Globus pallidus (tissue), 1 donor: ENCODE measurements at places on chromosomes 5 and 9.

DNA sequence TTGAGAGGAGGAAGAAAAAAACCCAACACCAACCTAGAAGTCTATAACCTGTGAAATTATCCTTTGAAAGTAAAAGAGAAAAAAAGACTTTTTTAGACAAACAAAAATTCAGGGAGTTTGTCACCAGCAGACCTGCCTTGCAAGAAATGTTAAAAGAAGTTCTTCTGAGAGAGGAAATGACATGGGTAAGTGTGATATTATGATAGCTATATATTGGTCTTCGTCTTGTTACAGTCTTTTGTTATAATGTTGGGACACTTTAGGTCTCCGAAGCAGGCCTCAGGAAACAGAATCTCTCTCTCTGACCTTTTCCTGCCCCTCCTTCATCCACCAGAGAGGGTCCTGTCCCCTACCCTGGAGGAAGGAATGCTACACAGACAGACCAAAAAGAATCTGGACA, 16.6 kb upstream of the MLANA start:
- DNase-seq = no peak

DNA sequence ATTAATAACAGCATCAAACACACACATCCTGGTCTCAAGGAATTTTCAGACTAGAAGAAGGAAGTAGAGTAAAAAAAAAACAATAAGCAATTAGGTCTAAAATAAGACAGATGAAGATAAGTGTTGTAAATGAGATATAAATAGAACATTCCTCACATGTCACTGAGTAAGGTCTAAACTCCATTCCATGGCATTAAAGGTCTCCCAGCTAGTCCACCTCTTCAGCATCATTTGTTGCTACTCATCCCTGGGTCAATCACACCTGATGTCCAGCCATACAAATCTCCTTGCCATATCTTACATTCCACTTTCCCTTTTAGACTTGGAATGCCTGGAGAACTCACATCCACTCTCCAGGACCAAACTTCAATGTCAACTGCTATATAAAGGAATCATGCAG, 214.1 kb upstream of the KLF4 start:
- DNase-seq = no peak

DNA sequence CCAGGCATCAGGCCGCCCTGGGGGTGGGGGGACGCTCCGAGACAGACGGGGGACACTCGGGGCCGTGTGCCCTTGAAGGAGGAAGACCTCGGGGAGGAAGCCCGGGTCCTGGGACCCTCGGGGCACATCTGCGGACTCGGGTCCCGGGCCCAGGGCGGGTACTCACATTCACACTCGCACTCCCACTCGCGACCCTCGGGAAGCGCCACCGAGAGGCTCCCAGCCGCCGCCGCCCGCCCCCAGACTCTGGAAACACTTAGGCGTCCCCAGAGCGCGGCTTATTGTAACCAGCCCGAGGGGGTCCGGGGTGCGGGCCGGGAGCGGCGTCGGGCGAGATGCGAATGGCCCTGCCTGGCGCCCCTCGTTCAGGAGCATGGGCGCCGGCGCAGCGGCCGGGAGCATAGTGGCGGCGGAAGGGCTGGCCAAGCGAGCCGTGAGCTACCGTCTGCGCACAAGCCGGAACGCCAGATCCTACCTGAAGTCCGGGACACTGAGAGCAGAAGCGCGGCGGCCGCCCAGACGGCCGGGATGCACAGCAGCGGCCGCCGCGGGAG, 559 bp downstream of the ROR2 start:
- DNase-seq = no peak

DNA sequence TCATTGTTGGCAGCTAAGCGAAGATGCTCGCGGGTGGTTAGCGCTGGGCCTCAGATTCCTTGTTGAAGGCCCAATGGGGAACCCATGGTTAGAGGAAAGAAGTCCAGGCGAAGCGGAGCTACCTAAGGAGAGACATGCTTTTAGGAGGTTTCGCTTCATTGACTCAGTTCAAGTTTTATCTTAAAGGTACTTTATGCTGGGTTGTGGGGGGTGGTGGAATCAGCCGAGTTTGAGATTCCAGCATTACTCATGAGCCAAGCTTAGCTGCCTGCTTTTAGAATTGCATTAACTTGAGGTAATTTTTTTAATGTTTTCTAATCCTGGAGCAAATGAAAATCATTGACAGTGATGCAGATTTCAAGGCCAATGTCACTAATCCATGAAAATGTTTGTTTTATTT, 16.1 kb downstream of the MEGF10 start:
- DNase-seq = no peak

GRCh38 chr5:104594850-104595249, 1032.3 kb upstream of the NUDT12 start:
- DNase-seq = no peak

GRCh38 chr5:73446631-73447529, 1.7 kb downstream of the FOXD1 start:
- DNase-seq = no peak

GRCh38 chr5:43410414-43410813, 1.8 kb downstream of the CCL28 start:
- DNase-seq = no peak

DNA sequence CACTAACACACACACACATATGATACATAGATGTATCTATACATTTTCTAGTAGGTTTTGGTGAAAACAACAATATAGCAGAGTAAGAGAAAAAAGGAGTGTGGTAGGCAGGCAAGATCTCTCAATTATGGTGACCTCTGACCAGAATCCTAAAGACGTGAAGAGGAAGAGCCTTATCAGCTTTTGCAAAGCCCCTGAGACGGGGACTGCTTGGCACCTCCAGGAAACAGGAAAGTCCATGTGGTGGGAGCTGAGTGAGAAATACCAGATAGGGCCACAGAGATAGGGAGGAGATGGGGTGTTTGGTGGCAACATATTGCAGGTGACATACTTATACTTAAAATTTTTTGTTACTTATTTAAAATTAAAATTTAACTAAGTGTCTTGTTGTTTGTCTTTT, 39.9 kb upstream of the CTXN3 start:
- no peak for DNase-seq

- no peak for DNase-seq
Observed at GRCh38 chr5:54520940-54521339, 3.4 kb downstream of the SNX18 start.

- DNase-seq = peak; percentile 14
Observed at GRCh38 chr5:157050050-157050449, 8.9 kb downstream of the HAVCR1 start.

- DNase-seq = no peak
Observed at GRCh38 chr5:158154226-158155005, 295.5 kb upstream of the CLINT1 start.

DNA sequence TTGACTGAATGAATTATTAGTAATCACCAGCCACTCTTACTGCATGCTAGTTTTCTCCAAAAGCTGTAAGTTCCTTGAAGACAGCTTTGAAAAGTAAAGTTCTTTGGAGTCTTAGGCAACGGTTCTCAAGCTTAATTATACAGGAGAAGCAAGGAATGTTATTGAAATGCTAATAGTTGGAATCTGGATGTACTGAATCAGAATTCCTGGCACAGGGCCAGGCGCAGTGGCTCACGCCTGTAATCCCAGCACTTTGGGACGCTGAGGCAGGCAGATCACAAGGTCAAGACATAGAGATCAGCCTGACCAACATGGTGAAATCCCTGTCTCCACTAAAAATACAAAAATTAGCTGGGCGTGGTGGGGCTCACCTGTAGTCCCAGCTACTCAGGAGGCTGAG, 33.4 kb downstream of the GRIA1 start:
- no peak for DNase-seq

- no peak for DNase-seq
Observed at GRCh38 chr9:20447291-20447690, 175.0 kb downstream of the MLLT3 start.

GRCh38 chr5:18771097-18771610, 1136.9 kb downstream of the TAF11L14 start:
- no peak for DNase-seq

GRCh38 chr9:93658184-93658925, 82.0 kb downstream of the PHF2 start:
- DNase-seq = no peak

DNA sequence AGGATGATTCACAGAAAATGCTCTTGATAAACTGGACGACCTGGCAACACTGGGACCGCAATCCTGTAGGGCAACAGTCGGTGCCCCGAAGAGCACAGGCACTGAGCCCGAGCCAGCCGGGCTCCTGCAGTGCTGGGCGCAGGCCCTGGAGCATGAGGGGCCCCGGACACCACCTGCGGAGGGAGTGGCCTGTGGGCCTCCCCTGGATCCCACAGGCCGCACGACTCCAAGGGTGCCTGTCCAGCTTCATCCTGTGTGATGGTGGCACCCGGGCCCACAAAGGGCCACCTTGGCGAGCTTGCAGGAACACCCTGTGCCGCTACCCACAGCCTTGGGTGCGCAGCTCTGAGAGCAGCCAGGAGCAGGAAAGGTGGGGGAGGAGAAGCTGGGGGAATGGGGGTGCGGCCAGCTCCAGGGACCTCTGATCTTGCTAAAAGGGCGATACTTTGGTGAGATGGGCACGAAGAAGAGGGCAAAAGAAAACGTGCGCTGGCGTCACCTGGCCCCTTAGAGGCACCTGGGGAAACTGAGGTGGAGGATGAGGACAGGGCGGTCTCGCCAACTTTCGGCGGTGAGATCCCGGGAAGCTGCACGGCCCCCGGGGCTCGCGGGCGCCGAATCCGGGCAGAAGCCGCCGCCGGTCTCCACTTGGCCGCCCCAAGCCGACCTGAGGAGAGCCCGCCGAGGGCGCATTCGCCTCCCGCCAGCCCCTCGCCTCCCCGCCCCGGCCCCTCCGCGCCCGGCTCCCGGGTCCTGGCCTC, 722 bp downstream of the TBC1D9B start:
- peak; percentile 8 for DNase-seq

DNA sequence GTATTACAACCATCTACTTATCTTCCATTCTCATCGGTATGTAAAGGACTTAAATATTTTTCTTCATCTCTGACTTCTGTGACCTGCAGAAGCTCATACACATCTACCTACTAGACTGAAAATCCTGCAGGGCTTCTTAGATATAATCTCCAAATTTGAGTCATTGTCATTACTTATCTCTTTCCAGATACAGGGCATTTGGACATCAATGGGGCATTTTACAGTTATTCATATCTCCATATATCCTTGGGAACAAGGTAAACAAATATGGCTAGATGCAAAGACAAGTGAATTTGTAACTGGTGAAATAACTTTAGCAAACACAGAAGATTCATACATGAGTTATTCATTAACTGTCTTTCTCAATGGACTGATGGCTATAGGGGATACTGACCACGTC, 37.7 kb upstream of the IL7R start:
- no peak for DNase-seq

DNA sequence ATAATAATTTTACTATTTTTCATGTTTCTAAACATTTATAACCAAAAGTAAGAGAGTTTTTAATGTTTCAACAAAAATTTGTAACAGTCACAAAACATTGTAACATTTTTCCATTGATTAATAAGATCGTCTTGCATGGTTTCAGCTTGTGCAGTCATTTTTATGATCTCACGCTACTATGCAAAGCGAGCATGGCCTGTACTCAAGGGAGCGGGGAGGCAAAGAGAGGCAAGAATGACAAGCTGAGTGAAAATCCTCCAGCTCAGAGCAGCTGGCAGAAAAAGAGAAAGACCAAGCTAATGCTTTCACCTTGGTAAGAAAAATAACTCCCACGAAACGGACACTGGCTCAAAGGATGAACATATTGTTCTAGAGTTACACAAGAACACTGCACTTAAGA, 90.0 kb upstream of the SV2C start:
- DNase-seq = no peak

GRCh38 chr5:139094154-139095131, 103.7 kb downstream of the SIL1 start:
- no peak for DNase-seq

DNA sequence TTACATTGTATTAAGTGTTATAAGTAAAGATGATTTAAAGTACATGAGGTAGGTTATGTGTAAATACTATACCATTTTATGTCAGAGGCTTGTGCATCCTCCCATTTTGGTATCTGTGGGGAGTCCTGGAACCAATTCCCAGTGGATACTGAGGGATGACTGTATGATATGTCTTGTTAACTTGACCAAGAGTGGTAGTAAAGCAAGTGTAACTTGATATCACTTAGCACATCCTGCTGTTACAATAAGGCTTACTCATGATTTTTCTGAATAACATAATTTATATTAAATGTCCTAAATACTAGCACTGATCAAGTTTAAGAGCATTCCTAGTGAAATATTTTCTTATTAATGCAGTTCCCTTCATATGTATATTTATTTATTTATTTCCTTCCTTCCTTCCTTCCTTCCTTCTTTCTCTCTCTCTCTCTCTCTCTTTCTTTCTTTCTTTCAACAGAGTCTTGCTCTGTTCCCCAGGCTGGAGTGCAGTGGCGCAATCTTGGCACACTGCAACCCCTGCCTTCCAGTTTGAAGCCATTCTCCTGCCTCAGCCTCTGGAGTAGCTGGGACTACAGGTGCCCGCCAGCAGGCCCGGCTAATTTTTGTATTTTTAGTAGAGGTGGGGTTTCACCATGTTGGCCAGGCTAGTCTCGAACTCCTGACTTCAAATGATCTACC, 7.5 kb downstream of the NDFIP1 start:
- no peak for DNase-seq

DNA sequence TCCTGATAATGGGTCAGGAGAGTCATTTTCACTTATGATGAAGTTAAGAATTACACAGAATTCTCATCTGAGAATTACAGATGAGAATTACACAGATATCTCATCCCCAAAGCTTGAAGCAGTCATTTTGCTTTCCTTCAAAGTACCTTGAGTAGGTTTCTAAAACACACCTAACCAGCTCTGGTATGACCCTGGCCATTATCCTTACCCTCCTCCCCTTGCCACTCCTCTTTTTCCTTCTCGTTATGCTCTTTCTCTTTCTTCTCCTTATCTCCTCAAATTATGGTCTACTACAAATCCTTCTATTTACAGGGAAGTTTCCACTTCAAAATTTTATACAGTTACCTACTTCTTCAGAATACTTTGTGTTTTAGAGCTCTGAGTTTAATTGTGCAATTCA, 44.5 kb downstream of the MEF2C start:
- DNase-seq = no peak

GRCh38 chr5:10111571-10111970, 138.1 kb downstream of the ATPSCKMT start:
- peak; percentile 52 for DNase-seq

DNA sequence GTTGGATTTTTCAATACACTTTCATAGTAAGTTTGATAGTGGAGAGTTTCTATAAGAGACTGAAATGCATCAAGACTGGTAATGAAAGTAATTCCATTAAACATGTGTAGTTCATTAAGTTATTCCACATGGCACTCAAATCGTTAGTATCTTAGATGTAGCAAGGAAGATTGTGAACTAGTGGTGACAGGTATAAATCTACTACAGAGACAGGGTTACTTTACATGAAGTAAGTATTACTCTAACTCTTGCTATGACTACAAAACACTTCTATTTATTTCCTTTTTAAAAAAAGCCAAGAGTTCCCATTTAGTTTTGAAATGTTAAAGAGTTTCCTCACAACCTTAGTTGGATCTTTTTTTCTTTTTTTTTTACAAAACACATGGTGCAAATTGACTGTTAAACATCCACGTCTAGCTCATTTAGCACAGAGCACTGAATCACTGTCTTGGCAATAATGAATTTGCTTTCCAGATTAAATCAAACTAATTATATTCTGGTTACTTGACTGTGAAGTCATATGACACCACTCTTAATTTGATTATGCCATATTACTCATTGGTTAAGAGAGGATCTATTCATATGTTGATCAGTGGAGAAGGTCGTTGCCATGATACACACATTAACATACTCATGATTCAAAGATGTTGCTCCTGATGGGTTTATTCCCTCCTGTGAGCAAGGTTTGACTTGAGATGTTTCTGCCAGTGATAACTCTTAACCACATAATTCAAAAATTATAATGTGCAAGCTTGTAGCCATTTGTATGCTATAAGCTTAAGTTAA, 644.8 kb downstream of the EFNA5 start:
- DNase-seq = no peak

GRCh38 chr9:136757751-136758140, 297 bp downstream of the LCN8 start:
- no peak for DNase-seq
